ENCODE measurements at places on chromosomes 11 and 22.

GRCh38 chr11:1881442-1882264, 10.0 kb downstream of the PRR33 start:
- DNase-seq, result peak; percentile 34

- no peak for DNase-seq
These were observed 80.5 kb downstream of the GRAMD1B start for GRCh38 chr11:123510579-123510905.

DNA sequence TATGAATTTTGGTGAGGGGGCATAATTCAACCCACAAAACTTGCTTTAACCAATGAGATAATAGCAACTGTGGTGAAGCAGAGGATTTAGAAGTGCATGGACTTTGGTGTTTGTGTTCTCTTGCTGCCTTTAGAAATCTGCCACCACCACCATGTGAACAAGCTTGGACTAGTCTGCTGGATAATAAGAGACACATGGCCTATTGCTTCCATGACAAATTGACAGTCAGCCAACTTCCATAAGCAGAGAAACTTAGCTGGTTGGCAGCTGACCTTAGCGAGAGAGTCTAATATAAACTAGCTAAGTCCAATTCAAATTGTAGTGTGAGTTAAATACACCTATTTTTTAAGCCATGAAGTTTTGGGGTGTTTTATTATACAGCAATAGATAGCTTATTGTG, 482.1 kb upstream of the ANO5 start:
- DNase-seq, result no peak

- no peak for DNase-seq
These were observed 314.8 kb upstream of the CADM1 start for GRCh38 chr11:115819014-115819413.

DNA sequence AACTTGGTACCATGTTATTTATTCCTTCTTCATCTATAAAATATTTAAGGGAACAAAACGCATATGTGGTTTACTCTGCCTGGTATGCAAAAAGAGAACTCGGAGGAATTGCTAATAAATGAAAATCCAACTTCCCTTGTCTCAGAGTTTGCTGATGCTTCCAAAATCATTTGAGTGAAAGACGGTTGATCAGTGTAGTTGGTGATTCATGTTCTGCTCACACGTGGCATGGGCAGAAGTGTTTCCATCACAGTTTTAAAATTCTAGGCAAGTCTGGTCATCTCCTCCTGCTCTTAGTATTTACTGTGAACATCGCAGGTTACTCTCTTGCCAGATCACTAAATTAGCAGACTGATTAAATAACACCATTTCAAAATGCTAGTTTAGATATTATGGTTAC, 11.9 kb upstream of the PARVB start:
- DNase-seq, result no peak

GRCh38 chr11:33915526-33915925, 23.6 kb upstream of the LMO2 start:
- DNase-seq, result no peak

DNA sequence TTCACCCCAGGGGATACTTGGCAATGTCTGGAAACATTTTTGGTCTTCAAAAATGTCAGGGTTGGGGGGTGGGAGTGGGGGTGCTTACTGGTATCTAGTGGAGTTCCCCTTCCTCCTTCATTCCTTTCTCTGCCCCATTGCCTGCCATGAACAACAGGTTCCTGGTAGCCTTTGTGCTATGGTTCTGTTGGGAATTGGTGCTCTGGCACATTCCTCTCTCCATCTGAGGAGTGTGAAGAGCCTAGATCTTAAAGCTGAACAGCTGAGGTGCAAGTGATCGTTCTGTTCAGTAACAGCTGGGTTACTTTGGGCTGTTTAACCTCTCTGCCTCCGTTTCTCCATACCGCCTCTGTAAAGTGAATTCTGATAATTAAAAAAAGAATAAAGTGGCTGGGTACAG, 64.3 kb downstream of the C22orf31 start:
- DNase-seq, result no peak

DNA sequence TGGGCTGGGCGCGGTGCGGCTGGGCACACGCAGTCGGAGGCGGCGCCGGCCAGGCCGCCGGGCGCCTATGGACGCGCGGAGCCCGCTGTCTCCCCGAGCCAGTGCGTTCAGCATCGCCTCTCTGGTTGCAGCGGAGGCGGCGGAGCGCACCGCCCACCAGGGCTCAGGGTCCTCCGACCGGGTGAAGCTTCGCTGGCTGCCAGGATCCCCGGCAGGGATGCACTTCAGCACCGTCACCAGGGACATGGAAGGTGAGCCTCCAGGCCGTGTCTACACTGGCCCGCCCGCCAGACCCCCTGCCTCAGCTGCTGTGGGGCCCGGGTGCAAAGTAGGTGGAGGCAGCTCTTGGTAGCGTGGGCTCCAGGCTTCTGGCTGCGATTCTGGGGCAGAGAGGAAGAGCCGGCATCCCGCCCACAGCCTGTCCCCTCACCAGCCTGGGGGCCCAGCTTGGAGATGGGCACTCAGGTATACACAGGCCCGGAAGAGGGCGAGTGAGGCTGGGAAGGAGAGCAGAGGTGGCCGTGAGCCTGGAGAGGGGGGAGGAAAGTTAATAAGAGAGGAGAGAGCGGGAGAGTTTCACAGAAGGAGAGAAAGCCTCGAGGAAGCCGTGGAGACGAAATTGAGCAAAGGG, 1.0 kb upstream of the TBX1 start:
- no peak for DNase-seq

- no peak for DNase-seq
These were observed 133.8 kb upstream of the PITPNB start for GRCh38 chr22:28052825-28053269.

GRCh38 chr22:43823911-43824665, 12.0 kb upstream of the EFCAB6 start:
- no peak for DNase-seq

Measured in hematopoietic multipotent progenitor cell treated with erythropoietin and hydrocortisone succinate and interleukin-3 and kit ligand, for 4 days (in vitro differentiated cells).